ENCODE measurements at places on chromosomes 3 and 15.

- no peak for DNase-seq
Observed at GRCh38 chr3:36656873-36657272, 107.5 kb downstream of the DCLK3 start.

GRCh38 chr3:123540285-123540684 lies 44.6 kb downstream of the HACD2 start:
- DNase-seq = no peak

DNA sequence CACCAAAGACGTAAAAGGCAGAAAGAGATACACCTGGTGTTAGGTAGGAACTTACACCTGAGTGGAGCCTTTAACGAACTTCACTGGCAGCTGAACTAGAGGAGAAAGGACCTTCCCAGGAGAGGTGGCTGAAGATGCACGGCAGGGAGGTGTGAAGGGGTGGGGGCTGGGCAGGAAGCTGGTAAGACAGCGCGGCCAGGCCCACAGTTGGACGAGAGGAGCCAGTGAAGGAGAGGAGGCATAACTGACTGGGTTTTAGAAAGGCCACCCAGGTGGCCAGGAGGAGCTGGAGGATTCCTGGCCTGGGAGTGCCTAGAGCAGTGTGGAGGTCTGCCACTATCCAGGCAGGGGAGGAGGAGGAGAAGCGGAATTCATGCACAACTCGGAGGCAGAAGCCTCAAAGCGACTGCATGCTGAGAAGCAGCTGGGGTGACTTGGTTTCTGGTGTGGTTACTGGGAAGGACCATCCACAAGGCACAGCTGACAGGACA lies 51.9 kb downstream of the SLC41A3 start:
- no peak for DNase-seq

GRCh38 chr3:120793601-120794000 lies 51.1 kb downstream of the GTF2E1 start:
- DNase-seq = no peak

DNA sequence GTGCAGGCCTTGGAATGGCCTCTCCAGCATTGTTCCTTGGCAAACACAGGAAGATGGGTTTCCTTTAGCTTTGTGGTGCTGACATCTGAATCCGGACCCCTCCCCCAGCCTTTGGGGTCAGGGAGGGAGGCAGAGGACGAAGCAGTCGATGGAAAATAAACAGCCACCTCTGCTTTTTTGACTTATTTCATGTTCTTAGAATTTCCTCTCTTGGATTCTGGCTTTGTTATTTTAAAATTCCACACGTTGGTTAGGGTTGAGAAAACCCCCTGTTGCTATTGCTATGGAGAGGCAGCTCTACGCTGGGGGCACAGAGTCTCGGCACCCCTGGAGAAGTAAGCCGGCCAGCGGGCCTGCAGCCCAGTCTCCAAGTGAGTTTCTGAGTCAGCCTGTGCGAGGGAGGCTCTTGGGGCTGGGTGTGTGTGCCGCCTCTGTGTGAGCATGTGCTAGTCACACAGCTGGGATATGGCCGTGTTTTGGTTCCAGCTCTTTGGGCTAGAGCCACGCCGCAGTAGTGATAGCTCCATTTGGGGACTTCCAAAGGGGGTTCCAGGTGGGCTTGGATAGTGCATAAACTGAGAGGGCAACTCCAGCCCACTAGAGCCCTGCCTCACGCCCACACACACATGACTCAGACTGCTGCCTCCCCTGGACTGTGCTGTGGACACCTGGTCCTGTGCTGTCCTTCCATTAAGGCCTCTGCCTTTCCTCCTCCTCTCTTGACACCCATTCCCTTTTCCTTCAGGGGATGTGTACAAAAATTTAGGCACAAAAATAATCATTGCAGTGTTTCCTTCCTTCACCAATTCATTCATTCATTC lies 58.8 kb downstream of the AMOTL2 start:
- no peak for DNase-seq

GRCh38 chr15:99248000-99248715 lies 1.2 kb downstream of the TTC23 start:
- DNase-seq = no peak

DNA sequence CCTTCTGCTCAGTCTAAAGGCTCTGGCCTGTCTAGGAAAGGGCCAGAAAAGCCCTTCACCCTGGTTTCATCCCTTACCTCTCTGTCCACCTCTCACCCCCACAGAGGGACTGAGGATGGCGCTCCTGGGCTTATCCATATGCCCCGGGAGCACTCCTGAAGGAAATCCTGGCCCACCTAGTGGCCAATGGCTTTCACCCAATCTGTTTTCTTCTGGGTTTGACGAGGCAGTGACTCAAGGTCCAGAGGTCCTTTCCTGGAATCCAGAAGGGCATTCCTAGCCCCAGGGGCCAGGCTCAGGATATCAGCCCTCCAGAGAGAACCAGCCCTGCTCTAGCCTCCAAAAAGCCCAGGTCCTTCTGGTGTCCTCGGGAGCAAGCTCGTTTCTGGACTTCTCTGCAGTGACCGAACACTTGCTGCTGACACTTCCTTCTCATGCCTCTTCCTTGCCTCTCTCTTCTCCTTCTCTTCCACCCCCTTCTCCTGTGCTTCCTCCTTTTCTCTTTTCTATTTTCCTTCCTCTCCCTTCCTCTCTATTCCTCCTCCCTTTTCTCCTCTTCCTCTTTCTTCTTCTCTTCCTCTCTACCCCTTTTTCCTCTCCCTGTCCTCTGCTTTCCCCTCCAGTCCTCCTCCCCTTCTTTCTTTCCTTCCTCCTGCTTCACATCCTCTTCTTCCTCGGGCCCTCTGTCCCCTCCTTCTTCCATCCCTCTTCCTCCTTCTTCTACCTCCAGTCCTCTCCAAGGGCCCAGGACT lies 59.6 kb downstream of the RHCG start:
- no peak for DNase-seq

DNA sequence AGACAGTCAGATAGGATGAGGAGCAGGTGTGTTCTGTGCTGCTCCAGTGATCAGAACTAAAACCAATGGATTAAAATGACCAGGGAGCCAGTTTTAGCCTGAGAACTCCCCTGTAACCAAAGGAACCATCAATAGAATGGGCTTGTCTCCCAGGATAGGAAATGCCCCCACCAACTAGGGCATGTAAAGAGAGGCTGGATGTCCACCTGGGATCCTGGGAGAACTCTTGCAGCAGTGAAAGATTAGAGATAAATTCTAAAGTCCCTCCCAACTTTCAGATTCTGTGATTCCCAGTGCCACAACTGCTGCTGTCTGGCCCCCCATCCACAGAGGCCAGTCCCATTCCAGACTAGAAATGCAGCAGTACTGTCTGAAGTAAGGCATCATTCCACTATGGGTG lies 33.8 kb downstream of the HDC start:
- DNase-seq = no peak

DNA sequence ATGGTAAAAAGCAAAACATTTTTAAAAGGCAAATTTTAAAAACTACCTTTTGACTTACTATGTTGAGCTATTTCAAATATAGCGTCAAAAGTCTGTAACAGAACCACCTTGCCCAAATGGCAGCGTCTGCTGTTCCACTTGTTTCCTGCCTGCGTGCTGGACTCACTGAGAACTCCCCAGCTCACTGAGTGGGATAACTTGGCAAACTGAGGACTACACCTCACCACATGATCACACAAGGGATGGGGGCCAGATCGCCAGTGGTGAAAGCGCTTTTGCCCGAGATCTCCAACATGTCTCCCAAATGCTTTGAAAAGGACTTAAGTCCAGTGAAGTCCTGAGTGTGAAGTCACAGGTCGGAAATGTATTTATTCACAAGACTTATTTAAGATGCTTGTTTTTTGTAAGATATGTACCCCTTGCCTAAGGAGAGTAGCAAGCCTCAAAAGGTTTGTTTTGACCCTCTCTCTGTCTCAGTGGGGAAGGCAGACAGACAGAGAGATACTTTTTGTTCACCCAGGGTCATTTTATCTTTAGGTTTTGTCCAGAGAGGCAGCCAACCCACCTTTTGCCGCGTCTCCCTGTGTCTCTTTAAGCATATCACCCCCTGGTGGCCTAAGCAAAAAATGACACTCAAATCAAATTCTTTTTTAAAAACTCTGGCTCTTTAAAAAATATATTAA lies 192.6 kb downstream of the PDZRN3 start:
- DNase-seq = no peak

- DNase-seq = no peak
Observed at GRCh38 chr3:194908972-194909371, 223.3 kb downstream of the FAM43A start.

DNA sequence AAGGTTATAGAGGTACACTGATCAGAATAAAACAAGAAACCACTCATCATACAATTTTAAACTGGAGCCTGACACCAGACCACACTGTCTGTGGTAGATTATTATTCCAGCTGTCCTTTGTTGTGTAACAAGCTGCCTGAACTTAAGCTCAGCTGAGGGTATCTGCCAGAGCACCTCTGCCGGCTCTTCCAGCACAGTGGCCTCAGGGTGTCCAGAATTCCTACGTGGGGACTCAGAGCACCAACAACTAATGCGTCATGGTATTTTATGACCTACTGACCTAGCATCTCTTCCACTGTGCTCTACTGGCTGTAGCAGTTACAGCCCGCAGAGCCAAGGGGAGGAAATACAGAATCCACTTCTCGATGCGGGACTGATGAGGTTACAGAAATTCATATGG lies 15.6 kb upstream of the RAF1 start:
- DNase-seq = no peak
